ENCODE measurements at places on chromosomes 11 and 22.

GRCh38 chr11:68946416-68947090, 34.2 kb downstream of the MRGPRD start:
- no peak for DNase-seq

DNA sequence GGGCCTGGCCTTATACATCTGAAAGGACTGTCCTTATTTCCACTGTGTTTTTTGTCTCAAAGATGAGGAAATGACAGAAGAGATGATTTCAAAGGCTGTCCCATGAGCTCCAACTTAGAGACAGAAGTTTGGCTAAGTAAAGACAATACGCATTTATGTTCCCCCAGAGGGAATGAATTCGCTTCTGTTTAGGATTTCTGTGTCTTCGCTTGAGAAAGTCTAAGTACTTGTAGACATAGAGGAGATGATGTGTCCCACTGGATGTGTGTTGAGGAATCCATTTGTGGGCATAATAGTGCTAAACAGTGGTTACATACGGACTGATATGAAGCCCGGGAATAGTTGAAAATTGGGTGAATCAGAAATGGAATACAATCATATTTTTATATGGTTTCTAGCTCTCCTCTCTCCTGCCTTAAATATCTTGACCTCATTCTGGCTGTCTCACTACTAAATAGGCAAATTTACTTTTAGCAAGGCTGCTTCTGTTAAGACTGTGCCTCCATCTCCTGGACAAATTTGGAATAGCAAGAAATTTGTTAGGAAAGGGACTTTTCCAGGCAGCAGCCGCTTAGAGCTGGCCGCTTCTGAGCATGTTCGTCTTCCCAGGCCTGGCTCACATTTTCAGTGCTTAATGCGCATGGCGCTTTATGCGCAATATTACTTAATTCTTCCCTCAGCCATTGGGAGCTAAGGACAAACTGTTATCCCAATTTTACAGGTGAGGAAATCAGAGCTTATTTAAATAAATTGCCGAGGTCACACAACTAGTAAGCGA, 1.9 kb upstream of the PEX26 start:
- peak; percentile 87 for DNase-seq

GRCh38 chr11:122852074-122852795, 13.9 kb downstream of the CRTAM start:
- DNase-seq: no peak

GRCh38 chr22:18023509-18024275, 669 bp downstream of the MICAL3 start:
- DNase-seq: peak; percentile 75

DNA sequence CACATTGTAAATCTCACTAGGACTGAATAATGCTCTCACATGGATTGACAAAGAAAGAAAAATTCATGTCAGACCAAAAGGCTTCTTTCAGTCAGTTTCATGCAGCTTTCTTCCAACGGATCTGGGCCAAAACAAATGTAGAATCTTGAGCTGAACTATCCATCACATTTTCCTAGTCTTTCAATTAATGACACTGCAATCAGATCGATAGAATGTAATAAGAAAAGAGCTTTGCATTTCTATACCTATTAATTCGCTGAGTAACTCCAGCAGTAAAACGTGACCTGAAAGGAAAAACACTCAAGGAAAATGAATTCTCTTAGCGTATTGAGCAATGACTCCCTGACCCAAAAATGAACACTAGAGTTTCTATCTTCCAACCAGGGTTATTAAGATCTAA, 194.8 kb upstream of the BLID start:
- DNase-seq: no peak

DNA sequence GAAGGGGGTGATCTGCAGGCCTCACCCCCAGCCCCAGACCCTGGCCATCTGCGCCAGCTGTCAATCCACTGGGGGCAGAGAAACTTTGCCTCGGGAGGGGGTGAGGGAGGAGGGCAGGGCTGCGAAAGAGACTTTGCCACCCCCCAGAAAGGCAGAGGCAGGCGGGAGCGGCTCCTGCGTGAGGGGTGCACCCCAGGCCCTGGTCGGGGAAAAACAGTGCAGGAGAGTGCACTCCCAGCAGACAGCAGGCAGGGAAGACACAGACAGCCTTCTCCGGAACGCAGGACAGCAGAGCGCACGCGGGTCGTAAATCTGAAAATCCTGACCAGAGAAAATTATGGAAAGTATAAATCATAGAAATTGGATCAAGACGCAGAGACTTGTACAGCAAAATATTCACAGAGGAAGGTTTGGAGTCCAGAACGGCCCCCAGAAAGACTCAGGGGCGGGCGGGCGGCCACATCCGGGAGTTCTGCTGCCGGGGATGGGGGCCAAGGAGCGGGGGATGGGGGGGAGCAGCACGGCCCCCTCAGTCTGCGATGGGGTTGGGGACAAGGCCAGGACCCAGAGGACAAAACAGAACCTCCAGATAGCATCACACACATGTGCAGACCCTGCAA, 8.0 kb upstream of the MRPL23 start:
- DNase-seq: no peak

DNA sequence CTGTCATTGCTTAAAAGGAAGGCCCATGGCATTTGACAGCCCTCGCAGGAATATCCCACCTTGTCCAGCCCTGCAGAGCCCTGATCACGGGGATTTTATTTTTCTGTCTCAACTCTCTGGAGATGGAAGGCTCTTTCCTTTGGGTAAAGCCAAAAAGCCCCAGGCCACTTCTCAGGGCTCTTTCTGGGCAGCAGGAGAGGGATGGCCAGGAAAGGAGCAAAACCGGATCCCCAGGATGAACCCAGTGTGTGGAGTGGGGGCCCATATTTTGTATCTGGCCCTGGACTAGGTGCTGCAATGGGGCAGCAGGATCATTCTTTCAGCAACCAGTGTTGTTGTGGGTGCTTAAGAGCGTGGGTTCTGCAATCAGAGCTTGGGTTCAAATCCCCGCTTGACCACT, 11.0 kb downstream of the CREB3L1 start:
- no peak for DNase-seq

DNA sequence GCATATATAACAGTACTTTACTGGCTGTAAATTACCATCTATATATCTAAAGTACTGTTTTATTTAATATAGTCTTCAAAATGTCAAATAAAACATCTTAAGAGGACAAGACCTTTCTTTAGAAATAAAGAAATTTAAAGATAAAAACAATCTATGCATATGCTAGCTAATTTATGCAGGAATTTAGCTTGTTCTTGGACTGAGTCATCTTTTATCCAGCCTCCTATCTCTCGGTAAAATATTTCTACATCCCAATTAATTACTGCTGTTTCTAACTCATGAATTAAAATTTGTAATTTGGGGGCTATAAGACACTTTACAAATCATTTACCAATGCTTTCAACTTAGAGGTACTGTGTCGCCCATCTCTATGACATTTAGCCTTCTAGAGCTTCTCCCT, 72.8 kb upstream of the DDI1 start:
- no peak for DNase-seq

GRCh38 chr11:69609351-69609750, 31.6 kb upstream of the CCND1 start:
- DNase-seq: no peak

Measured in mesendoderm (in vitro differentiated cells).